Vagina (tissue), 2 donors: ENCODE measurements at places on chromosomes 7 and 10.

DNA sequence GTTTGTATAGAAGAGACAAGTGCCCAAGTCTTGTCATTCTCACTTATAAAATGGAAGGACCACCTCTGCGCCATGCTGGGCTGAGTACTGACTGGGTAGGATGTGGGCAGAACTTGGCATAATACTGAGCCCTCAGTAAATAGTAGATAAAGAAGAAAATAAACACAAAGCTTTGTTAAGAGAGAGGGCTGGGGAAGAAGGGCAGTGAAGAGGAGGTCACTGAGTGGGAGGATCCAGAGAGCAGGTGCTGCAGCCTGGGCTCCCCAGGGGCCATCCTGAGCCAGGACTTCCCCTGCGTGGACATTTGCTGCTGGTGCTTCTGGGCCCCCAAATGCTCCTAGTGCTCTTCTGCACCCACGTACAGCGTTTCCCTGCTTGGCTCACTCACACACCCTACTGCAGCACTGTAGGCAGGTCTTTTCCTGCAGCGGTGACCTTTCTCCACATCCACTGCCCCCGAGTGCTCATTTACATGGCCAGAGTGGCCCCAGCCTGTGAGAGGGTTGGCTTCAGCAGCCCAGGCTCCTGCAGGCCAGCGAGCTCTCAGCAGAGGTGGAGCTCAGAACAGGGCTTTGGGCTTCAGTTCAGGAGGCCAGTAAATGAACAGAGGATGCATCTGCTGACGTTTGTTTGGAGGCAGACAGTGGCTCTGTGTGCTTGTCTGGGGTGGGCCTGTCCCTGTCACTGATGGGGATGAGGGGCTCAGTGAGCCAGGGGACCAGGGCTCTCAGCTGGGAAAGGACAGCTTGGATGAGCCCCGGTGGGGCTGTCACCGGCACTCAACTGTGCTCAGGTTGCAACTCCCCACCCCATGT is 164.6 kb downstream of the ADARB2 start:
- no peak for DNase-seq

GRCh38 chr10:65950075-65950474 is 975.8 kb upstream of the LRRTM3 start:
- DNase-seq, result no peak

DNA sequence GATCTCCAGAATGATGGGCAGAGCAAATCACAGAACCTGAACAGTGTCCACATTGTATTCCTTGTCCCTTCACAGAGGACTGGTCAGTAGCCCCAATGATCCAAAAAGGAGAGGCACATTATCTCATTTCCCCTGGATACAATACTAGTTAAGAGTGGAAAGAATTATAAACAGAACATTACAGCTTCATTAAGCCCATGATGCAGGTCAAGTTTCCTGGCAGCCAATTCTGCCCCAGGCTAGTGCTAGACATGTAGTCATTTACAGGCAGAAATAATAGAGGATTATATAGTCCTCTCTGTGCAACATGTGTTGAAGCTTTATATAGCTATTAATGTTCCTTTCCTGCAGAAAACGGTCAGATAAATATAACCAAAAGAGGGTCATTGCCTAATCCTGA is 124.3 kb upstream of the WNT16 start:
- DNase-seq, result no peak

- DNase-seq, result no peak
These were observed 15.4 kb upstream of the PYROXD2 start for GRCh38 chr10:98430427-98430826.

DNA sequence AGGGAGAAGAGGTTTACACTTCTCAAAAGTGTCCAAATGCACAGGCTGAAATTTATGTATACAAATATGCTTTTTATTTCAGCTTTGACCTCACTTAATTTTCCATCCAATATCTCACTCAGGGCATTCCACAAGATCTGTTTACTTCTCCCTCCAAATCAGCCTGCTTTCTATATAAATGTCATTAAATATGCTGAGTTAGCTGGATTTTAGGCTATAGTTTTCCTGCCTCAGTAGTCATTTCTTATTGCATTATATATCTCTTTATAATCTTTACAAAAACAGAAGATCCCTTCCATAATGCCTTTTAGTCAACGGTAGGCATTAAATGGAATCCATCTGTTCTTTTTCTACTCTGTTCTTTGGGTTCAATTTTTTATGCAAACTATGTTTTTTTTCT is 71.7 kb upstream of the KCND2 start:
- DNase-seq, result no peak

DNA sequence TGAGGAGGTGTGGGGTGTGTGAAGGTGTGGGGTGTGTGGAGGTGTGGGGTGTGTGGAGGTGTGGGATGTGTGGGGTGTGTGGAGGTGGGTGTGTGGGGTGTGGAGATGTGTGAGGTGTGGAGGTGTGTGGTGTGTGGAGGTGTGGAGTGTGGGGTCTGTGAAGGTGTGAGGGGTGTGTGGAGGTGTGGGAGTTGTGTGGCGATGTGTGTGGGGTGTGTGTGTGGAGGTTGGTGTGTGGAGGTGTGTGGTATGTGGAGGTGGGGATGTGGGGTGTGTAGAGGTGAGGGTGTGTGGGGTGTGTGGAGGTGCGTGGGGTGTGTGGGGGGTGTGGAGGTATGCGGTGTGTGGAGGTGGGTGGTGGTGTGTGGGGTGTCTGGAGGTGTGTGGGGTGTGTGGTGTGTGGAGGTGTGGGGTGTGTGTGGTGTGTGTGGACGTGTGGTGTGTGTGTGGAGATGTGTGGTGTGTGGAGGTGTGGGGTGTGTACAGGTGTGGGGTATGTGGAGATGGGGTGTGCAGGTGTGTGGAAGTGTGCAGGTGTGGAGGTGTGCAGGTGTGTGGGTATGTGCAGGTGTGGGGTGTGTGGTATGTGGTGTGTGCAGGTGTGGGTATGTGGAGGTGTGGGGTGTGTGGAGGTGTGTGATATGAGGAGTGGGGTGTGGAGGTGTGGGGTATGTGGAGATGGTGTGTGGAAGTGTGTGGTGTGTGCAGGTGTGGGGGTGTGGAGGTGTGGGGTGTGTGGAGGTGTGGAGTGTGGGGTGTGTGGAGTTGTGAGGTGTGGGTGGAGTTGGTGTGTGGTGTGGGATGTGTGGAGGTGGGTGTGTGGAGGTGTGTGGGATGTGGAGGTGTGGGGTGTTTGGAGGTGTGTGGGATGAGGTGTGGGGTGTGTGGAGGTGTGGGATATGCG is 34.5 kb downstream of the SPDYE17 start:
- no peak for DNase-seq

GRCh38 chr10:43372765-43373361 is 1.4 kb downstream of the FXYD4 start:
- DNase-seq, result no peak

GRCh38 chr10:110857265-110858171 is 14.2 kb upstream of the PDCD4 start:
- peak; percentile 93 for DNase-seq

DNA sequence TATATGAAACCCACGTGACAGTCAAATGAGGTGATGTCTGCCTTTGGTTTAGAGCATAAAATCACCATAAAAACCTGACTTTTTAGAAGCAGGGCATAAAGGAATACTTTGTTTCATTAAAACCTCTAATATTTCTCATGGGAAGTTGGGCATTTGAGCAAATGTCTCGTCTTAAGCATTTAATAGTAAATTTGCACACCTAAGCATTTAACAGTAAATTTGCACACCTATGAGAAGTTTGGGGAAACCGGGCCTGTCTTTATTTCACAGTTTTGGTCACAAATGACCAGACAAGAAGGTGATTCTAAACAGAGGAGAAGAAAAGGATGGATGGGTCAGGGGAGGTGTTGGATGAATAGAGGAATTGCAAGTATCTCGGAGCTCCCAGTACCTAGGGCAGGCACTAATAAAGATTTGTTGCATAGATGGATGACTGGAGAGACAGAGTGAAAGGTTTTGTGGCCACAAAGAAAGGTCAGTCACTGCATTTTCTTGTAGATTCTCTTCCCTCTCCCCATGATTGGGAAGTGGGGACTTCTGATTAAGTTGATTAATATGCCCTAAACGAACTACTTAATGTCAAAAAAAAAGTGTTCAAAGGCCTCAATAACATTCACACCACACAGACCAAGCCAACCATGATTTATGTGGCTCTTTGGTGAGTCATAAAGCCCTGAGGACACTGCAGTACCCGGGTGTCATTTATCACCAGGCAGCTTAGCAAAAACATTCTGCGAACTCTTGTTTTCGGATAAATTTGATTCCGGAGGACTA is 158.2 kb downstream of the SPAG6 start:
- no peak for DNase-seq

GRCh38 chr7:73834626-73835191 is 3.9 kb downstream of the CLDN4 start:
- DNase-seq, result no peak
